Stimulated activated CD8-positive, alpha-beta memory T cell treated with anti-CD3 and anti-CD28 coated beads, Interleukin-7, amount 100 ng/mL, for 4 hours (primary cell): ENCODE measurements at places on chromosomes 6 and 20.

- no peak for DNase-seq
Measured at GRCh38 chr6:167053895-167054530, 54.8 kb downstream of the CEP43 start.

DNA sequence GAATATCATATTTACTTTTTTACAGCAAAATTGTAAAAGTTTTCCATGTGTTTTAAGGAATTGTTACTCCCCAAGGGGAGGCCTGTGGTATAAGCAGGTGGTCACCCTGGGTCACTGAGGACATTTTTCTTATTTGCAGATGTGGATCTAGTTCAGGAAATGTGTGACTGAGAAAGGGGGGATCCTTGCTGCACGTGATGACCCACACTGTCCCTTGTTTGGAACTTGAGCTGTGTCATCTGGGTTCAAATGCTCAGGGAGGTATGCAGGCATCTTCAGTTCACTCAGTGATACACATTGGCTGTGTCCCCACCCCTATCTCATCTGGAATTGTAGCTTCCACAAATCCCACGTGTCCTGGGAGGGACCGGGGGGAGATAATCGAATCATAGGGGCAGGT, 431.9 kb upstream of the CDH4 start:
- no peak for DNase-seq

DNA sequence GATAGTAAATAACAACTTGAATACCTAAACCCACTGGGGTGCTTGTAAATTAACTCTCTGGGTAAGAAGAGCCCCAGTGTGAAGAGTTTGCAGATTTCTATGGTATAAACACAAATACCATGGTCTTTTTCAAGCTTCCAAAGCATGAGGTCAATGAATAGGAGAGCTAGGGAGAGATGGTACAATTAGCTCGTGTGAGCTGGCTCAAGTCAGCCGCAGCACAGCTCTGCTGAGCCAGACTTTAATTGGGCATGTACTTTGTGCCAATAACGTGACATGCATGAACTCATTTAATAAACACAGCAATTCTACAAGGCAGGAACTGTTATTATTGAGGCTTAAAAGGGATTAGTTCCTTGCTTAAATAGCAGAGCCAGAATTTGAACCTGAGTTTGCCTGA, 684.2 kb downstream of the KIF16B start:
- no peak for DNase-seq

DNA sequence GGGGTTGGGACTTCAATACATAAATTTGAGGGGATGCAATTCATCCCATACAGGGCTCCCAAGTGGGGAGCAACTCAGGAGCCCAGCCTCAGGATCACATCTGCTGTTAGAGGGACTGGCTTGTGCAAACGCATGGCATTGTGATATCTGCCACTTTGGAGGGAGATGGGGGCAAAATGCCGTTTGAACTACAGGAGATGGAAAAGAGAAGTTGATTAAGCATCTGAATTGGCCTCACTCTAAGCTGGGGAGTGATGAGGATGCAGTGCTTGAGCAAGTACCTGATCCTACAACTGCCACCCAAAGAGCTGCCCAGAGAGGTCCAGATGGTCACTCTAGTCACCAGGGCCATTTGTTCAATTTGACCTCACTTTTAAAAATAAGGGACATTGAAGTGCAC, 2.0 kb downstream of the LY86 start:
- no peak for DNase-seq

DNA sequence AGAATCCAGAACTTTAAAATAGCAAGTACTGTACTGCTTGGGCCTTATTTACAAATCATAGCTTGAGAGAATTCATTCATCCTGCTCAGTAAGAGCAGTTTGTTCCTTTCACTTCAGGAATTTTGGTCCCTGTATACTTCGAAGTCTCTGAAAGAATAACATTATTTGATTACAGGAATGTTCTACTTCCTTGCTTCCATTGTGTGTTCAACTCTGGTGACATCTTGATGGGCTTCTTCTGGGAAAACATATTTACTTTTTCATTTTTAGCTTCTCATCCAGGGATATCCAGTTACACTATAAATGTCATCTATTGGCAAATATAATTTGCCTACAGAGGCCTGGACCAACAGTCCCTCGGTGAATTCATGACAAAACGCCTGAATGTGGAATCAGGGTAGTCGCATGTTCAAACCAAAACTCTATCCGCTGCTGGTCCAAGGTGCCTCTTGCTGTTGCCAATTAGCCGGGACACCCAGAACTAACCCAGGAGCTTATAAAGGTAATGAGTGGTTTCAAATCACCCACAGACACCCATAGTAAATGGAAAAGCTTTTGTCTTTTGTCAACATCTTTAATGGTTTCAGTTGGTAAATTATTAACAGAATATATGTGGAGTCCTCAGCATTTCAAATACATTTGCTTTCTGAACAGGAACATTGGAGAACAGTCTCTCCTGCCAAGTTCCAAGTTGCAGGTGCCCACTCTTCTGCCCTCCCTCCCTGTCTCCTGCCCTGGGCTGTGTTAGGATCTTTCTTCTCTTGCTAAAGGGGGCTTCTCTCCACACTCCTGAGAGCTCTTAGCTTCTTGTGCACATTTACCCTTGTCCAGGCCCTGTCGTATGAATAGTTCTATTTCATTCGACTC, 162.5 kb upstream of the CITED2 start:
- DNase-seq = no peak

DNA sequence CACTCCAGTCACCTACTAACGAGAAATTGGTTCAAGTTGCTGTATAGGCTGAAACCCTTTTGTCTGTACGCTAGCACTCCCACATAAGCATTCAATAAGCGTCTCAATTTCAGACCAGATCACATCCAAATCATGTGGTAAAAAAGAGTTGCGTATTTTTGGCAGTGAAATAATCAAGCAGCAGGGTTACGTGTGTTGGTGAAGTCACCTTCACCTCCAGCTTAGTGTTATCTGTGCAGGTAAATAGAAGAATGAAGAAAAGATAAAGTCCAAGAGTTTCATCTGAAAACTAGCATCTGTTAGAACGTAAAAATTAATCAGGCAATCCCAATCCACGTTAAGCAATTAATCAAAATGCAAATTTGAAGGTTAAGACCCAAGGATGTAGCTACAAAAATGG, 11.3 kb downstream of the SSR1 start:
- no peak for DNase-seq

GRCh38 chr6:159854959-159855358, 35.8 kb upstream of the MAS1 start:
- no peak for DNase-seq

DNA sequence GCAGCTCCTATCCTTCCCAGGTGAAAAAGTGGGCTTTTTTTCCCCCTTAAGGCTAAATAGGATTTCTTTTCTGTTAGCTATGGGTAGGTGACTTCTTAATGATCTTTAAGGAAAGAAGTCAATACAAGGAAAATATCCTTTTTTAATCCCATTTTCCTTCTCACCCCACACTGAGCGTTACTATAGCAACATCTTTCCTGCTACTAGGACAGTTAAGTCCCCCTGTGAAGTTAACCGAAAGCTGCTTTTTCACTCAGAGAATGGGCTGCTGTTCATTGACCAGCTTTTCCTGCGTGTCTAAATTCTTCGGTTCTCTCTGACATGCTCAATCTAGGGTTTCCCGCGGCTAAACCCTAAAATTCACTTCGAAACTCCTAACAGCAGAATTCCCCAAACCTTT, 173.1 kb upstream of the AGPAT4 start:
- DNase-seq = no peak

- DNase-seq = no peak
Measured at GRCh38 chr20:51767867-51768758, at the start of gene ATP9A. Gene ATP9A, minus strand, starts transcription at chr20:51768390. Its CDS starts 21 bp downstream, at chr20:51768369.

- DNase-seq = no peak
Measured at GRCh38 chr6:1201547-1202200, 110.2 kb upstream of the FOXQ1 start.

DNA sequence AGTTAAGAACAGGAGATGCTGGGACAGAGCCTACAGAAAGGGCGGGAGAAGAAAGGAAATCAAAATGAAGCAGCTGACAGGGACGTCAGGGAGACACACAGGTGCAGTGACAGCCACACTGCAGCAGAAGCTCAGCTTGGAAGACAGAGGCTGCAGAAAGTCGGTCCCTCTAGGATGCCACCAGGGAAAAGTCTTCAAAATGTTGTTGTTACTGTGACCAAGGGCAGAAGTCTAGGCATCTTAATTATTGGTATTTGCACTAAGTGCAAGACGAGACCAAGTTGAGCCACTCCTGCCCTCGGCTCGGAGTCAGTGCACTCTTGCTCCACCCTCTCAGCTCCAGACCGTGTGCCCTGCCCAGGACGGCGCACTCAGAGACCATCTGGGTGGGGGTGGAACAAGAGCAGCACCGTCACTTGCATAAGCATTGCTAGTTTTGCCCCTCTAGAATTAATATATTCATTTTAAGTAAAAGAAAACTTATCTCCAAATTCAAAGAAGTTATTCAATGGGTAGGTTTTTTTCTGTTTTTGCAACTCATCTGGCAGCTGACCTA, 2.6 kb downstream of the PRR18 start:
- no peak for DNase-seq

DNA sequence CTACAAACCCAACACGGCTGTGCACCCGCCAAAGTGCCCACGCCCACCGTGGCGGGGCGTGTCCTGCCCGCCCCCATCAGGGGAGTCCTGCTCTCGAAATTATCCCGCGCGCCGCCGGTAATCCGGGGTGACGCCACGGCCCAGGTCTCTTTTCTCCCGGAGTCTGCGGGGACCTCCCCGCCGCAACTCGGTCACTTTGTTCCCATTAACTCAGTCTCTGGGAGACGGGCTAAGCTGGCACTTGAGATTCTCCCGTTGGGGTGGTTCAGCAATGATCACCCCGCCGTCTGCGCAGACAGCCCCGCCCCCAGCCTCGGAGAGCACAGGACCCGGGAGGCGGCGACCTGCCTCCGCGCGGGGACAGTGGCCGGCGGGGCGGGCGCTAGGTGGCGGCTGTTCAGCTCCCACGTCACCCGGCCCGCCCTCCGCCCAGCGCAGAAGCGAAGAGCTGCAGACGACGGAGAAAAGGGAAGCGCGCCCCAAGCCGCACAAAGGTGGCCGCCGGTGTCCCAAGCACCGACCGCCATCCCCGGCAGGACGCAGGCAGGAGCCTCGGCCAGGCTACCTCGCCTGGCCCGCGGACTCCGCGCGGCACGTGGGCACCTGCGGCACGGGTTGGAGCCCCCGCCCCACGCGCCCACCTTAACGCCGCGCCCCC, 31.5 kb downstream of the SF3B5 start:
- peak; percentile 92 for DNase-seq

DNA sequence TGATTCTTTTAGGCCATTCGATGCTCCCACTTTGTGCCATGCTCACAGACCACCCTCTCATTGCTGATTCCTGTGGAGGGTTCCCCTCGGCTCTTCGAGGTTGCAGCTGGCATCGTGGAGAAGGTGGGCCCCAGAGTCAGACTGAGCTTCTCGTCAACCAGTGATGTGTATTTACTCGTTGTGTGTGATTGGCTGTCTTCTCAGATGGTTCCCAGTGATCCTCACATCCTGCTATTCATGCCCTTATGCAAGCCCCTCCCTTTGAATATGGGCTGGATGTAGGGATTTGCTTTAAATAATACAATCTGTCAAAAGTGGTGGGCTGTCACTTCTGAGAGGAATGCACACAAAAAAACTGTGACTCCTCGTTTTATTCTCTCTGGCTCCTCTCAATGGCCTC, 99.6 kb upstream of the ENPP5 start:
- no peak for DNase-seq

DNA sequence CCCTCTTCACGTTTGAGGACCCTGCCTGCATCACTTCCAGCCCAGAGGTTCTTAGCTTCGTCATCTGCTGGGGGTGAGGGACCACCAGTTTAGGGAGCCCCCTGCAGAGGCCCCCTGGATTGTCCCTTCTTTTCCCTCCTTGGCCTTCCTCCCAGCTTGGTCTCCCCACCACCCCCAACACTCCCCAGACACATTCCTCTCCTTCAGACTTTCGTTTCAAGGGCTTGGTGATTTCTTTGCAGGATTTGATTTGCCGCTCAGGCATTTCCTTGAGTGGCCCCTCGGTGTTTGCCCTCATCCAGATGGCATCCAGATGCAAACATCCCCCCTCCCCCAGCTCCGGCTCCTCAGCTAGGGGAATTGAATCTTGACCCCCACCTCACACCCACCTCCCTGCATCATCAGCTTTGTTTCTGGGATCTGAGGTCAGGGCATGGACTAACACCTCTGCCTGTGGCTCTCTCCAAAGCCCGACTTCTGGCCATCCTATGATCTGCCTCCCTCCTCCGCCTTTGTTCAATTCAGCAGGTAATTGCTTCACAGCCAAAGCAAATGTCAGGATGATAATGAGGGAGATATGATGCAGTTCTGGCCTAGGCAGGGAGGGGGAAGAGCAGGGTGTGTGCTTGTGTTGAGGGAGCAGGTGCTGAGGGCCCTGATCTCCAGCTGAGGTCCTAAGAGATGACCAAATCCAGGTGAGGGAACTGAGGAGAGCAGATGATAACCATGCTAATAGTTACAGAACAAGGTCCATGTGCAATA, 141.5 kb downstream of the VEGFA start:
- no peak for DNase-seq

DNA sequence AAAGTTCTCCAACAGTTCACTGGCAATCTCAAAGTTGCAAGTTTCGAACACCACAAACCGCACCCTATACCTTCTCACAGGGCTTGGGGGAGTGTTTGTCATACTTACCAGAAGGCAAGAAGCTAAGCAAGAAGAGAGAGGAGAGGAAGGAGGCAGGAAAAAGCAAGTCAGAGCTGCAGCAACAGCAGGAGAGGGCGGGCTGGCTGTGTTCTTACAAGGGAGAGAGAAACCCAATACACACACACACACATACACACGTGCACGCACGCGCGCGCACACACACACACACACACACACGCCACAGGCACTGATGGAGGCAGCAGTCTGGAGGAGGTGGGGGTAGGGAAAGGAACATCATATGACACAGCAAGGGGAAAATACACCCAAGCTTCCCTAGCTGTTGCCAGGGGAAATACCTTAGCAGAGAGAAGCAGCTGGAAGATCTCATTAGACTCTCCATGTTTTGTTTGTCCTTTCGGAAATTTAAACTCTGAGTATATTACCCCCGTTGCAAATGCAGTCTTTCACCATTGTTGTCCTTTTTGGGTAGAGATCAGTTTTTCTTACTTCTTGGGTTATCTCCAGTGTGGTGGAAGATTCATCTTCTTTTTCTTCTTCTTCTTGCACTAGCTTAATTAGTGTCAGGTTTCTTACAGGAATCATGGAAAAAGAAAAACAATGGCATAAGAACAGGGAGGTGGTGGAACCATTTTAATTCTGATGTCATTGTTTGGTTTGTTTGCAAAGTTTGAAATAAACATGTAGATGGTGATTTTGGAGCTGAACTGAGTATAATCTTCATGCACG, at the start of gene TXLNB:
TSS of gene TXLNB (minus strand) at position 186 of the 807 bp plus-strand sequence. CDS start 3,099 bp downstream, outside the sequence.
- DNase-seq = peak; percentile 86

GRCh38 chr6:32129297-32130088, 595 bp downstream of the FKBPL start:
- no peak for DNase-seq

GRCh38 chr6:153437193-153437592, 306.1 kb upstream of the RGS17 start:
- no peak for DNase-seq

GRCh38 chr6:126766820-126767219, 351.7 kb upstream of the RSPO3 start:
- no peak for DNase-seq
